ENCODE measurements at places on chromosomes 12 and 14.
A peak's percentile ranks its signal among the peaks of the same experiment; 100 is the strongest.

DNA sequence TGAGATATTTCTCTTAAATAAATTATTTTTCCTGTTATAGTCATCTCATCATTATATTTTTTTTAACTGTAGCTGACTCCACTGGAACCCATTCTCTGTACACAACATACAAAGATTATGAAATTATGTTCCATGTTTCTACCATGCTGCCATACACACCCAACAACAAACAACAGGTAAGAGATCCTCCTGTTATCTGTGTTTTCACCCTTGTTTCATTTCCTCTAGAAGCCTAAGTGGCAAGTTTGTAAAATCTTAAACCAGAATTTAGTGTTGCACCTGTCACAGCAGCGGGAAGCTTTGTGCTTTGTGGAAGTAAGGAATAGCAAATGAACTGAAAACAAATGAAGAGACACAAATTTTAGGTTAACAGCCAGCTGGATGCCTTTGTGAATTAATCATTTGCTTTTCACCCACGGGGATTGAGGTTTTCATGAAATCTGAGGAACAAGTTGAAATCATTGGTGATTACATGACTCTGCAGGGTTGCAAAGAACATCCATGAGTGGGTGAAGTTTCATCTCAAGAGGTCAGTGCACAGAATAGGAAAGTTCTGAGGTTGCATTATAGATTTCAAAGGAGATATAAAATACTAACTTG is 273.9 kb upstream of the RGS6 start:
- no peak for DNase-seq

- no peak for DNase-seq
Measured at GRCh38 chr14:49977126-49977841, 84.4 kb downstream of the ARF6 start.

DNA sequence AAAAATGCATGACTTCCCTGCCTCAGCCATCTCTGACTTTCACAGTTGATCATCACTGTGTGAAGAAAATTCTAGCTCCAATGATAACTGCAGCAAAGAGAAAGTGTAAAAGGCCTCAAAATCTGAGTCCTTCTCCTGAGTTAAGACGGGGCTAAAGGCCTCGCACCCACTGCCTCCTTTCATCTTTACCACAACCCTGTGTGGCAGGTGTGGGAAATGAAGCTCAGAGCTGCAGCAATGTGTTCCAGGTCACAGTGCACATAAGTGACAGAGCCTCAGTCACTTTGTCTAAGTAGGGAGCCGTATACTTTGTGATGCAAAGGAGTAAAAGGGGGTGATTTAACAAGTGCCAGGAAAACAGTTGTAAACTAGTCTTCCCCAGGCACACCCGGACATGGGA is 144.7 kb upstream of the TMCC3 start:
- DNase-seq = no peak

- no peak for DNase-seq
Measured at GRCh38 chr14:79057333-79057732, 887.2 kb downstream of the NRXN3 start.

DNA sequence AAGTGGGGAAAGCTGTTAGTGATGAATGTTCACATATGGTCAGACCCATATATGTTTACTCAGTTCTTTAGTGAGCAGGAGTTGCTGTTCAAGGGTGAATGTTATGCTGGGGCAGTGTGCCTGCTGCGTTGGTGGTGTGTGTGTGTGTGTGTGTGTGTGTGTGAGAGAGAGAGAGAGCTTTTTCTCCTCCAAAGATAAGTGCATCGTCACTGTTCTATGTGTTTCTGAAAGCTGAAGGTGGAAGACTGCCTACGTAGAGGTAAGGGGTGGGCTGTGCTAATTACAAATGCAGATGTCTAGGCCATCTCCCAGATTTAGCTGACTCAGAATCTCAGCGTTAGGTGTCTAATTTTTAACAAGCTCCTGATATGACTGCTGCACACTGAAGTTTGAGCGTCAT is 10.5 kb downstream of the GABARAPL1 start:
- DNase-seq = no peak

DNA sequence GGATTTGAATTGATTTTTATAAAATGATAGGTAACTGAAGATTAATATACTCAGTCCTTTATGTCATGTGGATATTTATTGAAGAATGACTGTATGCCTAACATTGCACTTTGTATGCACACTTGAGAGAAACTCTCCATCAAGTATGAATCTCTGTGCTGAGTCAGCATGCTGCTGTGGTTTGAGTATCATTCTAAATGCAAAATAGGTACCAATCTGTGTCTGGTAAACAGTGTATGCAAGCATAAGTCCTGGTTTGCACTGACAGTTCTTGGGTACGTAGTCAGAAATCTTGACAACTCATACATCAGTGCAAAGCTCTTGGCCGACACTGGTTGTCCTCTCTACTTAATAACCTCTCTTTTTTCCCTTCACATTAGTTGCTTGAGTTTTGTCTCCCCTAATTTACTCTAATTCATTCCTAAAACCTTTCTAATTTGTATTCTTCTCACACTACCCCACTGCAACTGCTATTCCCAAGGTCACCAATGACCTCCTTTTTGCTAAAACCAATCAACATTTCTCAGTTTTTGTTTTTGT is 21.8 kb downstream of the MGAT4C start:
- DNase-seq = no peak

GRCh38 chr12:60035835-60036234 is 440.0 kb downstream of the SLC16A7 start:
- no peak for DNase-seq

DNA sequence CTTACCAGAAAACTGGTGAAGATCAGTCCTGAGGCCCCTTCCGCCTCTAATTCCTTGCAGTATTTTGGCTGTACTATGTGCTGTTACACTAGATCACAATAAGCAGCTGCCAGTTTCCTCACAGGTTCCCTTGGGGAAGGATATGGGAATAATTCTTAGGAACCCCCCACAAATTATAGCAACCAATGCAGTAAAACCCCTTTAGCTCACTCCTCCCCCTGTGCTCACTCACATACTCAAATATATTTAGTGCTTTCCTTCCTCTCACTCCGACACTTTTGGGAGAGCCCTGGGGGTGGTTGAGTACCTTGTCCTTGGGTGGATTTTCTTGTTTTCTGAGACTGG is 162.7 kb downstream of the ETV6 start:
- no peak for DNase-seq

DNA sequence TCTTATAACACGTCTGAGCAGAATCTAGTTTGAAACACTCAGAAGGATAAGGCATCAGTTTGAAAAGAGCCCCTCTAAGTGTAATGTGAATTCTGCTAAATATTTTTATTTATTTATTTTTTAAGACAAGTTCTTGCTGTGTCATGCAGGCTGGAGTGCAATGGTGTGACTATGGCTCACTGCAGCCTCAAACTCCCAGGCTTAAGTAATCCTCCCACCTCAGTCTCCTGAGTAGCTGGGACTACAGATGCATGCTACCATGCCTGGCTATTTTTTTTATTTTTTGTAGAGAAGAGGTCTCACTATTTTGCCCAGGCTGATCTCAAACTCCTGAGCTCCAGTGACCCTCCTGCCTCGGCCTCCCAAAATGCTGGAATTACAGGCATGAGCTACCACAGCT is 225.9 kb upstream of the SEL1L start:
- DNase-seq = no peak

- no peak for DNase-seq
Measured at GRCh38 chr12:85996280-85996679, 122.2 kb downstream of the NTS start.

GRCh38 chr12:57109207-57110103 is 1.7 kb downstream of the STAT6 start:
- DNase-seq = peak; percentile 0

GRCh38 chr14:94310248-94310647 is 12.9 kb downstream of the SERPINA6 start:
- DNase-seq = no peak

DNA sequence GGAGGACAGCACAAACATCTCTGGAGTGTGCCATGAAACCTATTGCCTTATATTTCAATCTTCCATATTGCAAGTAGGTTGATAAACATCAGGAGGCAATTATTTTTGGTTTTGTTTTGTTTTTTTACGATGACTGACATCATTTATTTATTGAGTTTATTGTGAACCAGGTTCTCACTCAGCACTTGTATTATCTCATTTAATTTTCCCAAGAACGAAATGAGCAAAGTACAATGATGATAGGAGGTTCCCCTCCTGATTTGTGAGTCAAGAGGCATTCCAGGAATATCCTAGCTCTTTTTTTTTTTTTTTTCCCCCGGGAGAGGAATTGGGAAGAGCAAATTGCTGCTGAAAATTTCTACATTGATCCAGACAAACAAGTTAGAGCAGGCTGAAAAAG is 4.7 kb downstream of the SOCS2 start:
- no peak for DNase-seq

DNA sequence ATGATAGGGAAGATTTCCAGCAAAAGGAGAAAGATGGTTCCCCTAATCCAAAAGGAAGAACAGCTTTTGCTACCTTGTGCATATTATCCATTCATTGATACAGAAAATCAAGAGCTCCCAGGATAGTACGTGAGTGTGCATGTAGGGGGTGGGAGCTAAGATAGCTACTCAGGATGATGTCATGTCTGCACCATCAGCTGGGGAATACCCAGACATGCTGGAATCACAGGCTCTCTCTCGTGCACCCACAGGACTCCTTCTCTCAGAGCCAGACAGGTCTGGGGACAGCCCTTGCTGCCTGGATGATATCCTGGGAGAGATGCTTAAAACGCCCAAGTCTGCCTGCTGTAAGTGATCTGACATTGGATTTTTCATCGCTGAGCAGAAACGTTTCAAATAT is 38.9 kb downstream of the FOXN3 start:
- DNase-seq = no peak

- DNase-seq = no peak
Measured at GRCh38 chr14:60655898-60656685, 6.8 kb upstream of the SIX1 start.

DNA sequence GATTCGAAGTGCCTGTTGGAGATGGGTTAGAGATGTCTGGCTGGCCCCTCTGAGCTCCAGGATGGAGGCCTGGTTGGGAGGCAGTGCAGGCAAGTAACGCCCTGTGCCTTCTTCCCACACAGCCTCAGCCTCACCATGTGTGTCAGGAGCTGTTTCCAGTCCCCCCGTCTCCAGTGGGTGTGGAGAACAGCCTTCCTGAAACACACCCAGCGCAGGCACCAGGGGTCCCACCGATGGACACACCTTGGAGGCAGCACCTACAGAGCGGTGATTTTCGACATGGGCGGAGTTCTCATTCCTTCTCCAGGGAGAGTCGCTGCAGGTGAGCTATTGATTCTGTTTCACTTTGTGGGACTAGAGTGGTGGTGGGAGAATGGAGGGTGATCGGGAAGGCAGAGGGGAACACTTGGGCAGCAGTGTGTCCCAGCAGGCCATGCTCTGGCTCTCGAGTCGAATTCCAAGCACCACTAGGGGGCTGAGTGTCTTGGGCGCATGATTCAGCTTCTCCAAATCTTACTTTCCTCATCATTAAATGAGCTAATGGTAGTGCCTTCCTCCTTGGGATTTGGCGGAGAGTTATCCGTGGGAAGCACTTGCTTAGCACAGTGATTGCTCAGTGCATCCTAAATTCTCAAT is 6.8 kb downstream of the ACAD10 start:
- no peak for DNase-seq

GRCh38 chr14:88364710-88365413 is 20.6 kb upstream of the SPATA7 start:
- DNase-seq = no peak

DNA sequence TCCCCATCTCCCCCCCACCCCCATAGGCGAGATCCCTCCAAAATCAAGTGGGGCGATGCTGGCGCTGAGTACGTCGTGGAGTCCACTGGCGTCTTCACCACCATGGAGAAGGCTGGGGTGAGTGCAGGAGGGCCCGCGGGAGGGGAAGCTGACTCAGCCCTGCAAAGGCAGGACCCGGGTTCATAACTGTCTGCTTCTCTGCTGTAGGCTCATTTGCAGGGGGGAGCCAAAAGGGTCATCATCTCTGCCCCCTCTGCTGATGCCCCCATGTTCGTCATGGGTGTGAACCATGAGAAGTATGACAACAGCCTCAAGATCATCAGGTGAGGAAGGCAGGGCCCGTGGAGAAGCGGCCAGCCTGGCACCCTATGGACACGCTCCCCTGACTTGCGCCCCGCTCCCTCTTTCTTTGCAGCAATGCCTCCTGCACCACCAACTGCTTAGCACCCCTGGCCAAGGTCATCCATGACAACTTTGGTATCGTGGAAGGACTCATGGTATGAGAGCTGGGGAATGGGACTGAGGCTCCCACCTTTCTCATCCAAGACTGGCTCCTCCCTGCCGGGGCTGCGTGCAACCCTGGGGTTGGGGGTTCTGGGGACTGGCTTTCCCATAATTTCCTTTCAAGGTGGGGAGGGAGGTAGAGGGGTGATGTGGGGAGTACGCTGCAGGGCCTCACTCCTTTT is 2.7 kb downstream of the GAPDH start:
- peak; percentile 84 for DNase-seq

Data from posterior vena cava (tissue), 2 donors.